H54 (cell line): ENCODE measurements at places on chromosomes 1 and 21.

DNA sequence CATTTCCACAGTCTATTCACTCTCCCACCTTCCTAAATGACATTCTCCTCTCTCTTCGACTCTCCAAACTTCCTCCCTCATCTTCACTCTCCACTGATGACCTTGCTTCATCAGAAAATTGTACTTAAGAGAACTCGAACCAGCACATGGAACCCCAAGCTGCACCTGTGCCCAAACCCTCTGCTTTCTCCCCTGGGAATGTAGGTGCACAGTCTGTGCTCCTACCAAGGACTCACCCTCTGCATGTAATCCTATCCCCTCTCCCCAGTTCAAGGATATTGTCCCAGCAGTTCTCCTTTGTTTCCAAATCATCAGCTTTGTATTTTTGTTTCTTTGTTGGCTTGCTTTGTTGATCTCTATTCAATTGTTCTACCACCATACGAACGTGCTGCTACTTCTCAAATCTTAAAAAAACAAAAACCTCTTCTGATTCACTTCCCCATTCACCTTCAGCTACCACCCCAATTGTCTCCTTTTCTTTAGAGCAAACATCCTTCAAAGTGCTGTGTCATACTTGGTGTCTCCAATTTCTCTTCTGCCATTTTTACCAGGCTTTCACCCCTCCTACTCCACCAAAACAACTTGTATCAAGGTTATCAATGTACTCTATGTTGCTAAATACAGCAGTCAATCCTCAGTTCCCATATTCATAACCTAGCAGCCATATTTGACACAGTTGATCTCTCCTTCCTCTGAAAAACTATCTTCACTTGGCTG is 26.8 kb downstream of the RAB3B start:
- no peak for DNase-seq

DNA sequence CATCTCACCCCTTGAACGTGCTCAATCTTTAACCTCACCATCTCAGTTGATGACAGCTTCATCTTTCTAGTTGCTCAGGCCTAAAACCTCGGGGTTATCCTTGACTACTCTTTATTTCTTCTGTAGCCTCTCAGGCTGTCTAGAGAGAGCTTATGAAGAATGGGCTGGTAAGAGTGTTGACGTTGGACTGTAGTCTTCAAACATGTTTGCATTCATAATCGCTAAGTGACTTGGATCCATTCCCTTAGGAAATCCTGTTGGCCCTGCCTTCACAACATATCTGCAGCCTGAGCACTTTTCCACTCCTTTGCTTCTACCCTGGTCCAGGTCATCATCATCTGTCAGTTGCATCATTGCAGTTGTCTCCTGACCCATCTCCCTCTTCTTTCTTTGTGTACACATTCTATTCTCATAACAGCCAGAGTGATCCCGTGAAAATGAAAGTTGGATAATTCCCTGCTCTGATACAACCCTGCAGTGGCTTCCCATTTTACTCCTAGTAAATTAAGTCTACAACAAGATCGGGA is 10.5 kb downstream of the UCK2 start:
- DNase-seq, result no peak

GRCh38 chr1:239960366-239960765 is 131.3 kb upstream of the FMN2 start:
- DNase-seq, result no peak

- DNase-seq, result no peak
Observed at GRCh38 chr1:234605399-234605982, 4.5 kb downstream of the IRF2BP2 start.

DNA sequence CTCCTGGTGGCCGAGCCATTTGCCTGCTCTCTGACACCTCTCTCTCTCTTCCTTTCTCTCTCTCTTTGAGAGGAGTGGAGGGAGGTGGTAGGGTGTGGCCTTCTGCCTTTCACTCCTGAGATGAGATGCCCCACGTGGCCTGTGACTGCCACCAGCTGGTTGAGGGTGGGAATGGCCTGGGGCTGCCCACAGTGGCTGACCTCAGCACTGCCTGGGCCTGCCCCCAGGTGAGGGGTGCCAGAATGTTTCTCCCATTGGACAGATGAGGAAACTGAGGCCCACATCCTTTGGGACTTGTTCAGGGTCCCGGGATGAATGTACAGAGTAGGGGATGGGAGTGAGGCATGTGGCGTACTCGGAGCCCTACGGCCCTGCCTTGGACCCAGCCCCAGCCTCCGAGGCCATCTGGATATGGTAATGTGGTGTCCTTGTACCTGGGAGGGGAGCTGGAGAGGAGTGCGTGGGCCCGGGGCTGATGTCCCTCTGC is 12.7 kb upstream of the C1orf167 start:
- peak; percentile 76 for DNase-seq

DNA sequence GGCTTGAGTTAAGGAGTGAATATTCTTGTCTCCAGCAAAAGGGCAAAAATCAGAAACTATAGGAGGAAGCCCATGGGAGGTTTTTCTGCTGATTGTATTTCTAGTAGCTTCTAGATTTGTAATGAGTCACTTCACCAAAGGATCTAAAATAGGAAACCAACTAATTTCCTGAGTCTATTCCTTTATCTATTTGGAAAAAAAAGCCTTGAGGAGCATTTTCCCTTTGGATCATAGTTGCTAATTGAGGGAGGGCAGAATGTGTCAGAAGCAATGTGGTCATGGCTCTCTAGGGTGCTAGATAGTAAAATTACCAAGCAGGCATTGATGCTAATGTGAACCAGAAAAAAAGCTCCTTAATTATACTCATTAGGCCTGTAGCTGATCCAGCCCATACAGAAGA is at the start of gene OR10R2:
TSS of gene OR10R2 (plus strand) at position 301 of the 400 bp plus-strand sequence. CDS start 106 bp downstream, outside the sequence.
- DNase-seq, result no peak

DNA sequence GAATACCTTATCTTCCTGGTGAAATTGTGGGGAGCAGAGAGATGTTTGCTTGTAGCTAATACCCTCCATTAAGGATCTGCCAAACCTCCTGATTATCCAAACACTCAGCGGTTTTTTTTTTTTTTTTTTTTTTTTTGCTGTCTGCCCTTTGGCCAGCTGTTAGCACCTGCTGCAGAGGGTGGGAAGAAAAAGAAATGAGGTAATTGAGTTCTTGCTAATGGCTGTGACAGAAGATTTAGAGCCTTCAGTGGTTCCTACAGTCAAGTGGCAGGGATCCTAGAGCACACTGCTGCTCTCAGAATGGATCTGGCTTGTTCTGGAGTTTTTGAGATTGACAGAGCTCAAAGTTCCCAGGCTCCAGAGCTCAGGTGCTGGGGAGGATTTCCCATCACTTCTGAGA is 342.5 kb downstream of the DISC1 start:
- DNase-seq, result no peak

- no peak for DNase-seq
Observed at GRCh38 chr1:162302306-162303003, 74.2 kb downstream of the SPATA46 start.

DNA sequence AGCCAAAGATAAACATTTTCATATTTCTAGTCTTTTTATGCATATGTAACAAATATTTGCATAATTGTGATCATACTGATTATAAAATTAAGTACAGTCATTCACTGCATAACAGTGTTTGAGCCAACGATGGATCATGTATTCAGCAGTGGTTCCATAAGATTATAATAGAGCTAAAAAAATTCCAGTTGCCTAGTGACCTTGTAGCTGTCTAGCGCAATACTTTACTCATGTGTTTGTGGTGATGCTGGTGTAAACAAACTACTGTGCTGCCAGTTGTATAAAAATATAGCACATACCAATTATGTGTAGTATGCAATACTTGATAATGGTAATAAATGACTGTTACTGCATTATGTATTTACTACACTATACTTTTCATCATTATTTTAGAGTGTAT is 2.1 kb upstream of the S100A10 start:
- no peak for DNase-seq

- no peak for DNase-seq
Observed at GRCh38 chr1:239126884-239127283, 259.5 kb upstream of the CHRM3 start.

- no peak for DNase-seq
Observed at GRCh38 chr1:8354038-8354437, 36.1 kb downstream of the SLC45A1 start.

DNA sequence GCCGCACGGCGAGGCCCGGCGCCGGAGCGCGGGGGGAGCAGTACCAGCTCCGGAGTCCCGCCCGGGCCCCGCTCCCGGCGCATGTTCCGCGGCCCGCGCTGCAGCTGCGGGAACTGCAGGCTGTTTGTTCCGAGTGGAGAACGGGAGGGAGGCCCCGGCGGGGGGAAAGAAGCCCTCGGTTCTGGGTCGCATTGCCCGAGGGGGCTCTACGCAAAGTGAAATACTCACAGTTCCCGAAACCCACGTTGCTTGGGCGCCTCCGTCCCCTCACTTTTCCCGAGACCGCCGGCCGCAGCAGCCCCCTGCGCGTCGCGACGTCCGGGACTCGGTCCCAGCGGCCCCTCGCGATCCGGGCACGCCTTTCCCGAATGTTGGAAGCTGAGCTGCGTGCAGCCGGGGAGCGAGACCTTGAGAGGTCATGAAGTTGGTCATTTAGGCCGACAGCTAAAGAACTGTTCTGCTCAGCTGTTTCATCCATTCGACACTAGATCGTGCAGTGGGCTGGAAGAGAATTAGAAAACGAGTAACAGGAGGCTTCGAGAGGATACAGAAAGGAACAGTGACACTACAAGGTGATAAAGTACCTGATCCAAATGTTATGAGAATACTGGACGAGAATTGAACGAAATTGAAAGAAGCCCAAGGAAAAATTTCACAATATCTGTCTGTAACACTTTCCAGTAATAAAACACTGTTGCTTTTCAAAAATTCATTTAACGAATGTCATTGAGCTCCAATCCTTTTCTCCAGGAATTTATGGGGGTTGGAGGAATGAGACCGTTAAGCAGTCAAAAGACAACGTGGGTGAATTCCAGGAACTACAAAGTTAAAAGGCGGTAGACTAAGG is 657 bp upstream of the LIN9 start:
- DNase-seq, result no peak

DNA sequence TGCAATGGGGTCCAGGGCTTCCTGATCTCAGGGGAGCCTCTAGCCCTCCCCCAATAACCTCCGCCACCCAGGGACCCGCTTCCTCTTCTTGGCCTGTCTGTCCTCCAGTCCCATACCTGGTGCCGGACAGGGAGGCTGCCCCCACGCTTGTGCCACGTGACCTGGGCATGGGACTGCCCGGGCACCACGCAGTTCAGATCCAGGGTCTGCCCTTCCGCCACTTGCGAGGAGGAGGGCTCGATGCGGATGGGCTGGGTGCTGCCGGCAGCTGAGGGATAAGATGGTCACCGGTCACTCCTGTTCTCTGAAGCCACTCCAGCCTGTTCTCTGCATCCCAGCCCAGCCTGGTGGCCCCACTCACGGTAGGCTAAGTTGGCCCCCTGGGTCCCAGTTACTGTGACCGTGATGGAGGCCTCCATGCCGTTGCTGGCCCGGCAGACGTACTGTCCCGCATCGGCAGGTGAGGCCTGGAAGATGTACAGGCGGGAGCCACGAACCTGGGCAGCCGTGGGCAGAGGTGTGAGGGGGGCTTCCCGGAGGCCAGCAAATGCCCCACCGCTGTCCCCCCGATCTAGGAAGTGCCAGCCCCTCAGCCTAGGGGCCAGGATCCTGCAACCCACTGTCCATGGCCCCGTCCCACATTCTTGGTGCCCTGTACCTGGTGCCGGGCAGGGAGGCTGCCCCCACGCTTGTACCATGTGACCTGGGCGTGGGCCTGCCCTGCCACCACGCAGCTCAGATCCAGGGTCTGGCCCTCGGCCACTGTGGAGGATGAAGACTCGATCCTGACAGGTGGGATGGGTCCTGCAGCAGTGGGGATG is 39.6 kb downstream of the LDLRAD2 start:
- no peak for DNase-seq

GRCh38 chr1:1305300-1306069 is 2.2 kb downstream of the ACAP3 start:
- DNase-seq, result peak; percentile 85

- no peak for DNase-seq
Observed at GRCh38 chr1:203536575-203536974, 42.6 kb downstream of the OPTC start.

DNA sequence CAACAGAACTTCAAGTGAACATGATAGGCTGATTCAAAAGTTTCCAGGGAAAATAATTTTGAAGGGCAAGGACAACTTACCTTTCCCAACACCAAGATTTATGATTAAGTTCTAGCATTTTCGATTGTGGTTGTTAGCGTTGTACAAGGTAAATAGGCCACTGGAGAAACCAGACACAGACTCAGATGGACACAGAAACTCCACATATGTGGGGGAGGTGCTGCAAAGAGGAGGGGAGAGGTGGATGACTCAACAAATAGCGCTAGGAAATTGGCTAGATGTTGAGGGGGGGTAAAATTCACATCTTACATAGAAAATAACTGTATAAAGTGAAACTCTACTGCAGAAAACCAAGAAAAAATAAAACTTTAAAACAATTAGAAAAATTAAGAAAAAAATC is 564.4 kb downstream of the MATN1 start:
- DNase-seq, result no peak

- DNase-seq, result no peak
Observed at GRCh38 chr1:202750024-202750423, 39.8 kb upstream of the SYT2 start.

GRCh38 chr1:153261281-153262069 is 2.0 kb downstream of the LORICRIN start:
- no peak for DNase-seq

DNA sequence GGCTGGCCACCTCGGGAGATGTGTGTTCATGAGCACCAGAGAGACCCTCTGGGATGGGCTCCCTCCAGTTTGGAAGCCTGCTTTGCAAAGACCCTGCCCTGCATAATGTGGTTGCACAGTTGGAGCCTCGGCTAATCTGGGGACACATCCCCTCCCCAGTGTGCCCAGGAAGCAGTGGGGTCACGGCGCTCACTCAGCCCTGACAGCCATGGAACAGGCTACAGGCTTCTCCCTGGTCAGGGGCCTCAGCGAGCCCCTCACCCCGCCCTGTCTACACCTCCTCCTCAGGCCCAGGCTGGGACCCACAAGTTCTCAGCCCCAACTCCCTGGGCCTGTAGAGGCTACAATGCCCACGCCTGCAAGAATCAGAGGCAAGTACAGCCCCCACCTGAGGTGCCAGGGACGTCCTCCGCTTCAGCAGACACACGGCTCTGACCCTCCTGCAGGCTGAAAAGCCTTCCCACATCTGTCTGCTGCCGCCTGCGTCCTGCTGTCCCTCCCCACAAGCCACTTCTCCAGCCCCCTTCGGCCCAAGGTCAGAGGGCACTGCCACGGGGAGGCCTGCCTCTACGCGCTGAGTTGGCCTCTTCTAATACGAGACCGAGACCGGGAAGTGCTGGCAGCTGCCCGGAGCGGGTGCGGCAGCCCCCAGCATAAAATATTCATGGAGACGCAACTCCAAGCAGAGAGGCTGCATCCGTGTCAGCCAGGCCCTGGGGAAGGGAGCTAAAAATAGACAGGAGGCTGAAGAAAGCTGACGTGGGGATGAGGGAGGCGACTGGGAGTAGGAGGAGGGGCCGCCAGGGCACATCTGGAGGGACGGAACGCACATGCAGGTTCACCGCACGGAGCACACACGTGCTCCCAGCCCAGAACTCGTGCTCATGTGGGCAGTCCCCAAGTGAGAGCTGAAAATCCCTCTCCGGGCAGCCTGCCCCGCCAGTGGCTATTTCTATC is 15.2 kb upstream of the GPR153 start:
- no peak for DNase-seq
